ENCODE measurements at places on chromosomes 16 and 17.

DNA sequence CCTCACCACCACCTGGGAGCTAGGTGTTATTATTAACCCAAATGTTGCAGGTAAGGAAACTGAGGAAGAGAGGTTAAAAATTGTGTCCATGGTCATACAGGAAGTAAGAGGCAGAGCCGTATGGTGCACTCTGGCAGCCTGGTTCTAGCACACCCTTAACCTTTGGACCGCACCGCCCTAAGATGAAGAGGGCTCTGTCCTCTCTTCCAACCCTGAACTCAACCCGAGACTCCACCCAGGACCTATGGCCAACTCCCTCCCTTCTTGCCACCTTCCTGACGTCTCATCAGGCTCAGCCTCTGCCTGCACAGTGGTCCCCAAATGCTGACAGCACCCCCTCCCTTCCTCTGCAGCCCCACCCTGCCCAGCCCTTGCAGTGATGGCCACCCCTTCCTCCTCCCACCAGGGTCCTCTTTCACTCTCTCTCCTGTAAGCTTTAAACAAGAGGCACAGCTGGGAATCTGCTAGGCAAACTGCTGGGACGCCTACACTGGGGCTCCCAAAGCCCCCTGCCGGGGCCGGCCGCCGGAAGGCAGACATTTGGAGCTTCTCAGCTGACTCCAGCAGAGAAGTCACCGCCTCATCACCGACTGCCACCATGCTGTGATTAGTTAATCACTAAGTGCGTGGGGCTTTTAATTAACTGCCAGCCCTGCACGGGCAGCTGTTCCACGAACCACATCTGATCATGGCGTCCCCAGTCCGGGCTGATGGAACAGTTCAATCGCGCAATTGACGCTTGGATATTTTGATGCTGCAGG lies 16.7 kb upstream of the C16orf78 start:
- DNase-seq, result no peak

- DNase-seq, result no peak
These were observed 189.9 kb downstream of the NTN1 start for GRCh38 chr17:9211133-9211765.

GRCh38 chr16:89958068-89958467 lies 9.5 kb downstream of the DEF8 start:
- no peak for DNase-seq

DNA sequence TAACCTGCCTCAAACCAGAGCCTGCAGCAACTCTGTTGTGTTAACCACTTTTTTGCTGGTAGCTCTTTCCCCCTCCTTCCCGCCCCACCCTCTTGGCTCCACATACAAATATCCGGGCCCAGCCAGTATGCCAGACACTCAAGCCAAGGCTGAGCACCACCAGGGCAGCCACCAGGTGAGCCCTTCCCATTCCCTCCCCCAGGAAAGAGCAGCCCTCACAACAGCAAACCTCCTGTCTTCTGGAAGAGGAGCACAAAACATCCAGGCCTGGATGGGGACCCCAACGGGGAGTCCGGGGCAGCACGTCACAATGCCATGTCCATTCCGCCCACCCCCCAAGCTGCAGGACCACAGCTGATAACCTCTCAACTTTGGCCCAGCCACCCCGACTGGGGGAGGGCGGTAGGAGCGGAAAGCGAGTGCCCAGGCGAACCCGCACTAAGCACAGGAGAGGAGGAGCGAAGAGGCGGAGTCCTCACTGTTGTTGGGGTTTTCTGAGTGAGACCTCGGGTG lies 757 bp downstream of the ORMDL3 start:
- peak; percentile 32 for DNase-seq

DNA sequence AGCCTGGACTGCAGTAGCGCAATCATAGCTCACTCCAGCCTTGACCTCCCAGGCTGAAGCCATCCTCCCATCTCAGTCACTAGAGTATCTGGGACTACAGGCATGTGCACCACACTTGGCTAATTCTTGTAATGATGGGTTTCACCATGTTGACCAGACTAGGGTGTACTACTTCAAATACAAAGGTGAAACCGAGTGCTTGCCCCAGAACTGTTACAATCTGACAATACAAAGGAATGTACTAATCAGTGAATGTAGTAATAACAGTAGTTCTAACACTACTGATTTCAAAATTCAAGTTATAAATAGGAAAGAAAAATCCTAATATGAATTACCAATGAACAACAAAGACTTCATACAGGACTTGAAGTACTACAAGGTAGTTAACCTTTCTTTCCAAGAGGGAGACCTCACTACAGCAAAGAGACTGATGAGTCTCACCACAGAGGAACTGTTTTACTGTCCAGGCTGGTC lies 24.4 kb downstream of the CRK start:
- DNase-seq, result no peak

- no peak for DNase-seq
These were observed 50.6 kb downstream of the HS3ST3B1 start for GRCh38 chr17:14351493-14351892.

- DNase-seq, result no peak
These were observed 1452.7 kb upstream of the CDH8 start for GRCh38 chr16:63488955-63489354.

DNA sequence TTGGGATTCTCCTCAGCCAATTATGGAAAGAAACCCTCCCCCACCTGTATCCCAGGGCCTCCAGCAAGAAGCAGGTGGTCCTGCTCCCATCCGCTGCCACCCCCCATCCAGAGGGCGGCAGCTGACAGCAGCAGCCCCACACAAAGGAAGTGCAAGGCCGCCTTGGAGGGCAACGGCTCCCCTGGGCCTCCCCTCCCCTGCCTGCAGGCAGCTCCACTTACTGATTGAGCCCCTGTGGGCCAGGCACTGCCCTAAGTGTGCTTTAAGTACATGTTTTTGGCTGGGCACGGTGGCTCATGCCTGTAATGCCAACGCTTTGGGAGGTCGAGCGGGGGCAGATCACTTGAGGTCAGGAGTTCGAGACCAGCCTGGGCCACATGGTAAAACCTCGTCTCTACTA lies 257.6 kb downstream of the PARN start:
- DNase-seq, result no peak

DNA sequence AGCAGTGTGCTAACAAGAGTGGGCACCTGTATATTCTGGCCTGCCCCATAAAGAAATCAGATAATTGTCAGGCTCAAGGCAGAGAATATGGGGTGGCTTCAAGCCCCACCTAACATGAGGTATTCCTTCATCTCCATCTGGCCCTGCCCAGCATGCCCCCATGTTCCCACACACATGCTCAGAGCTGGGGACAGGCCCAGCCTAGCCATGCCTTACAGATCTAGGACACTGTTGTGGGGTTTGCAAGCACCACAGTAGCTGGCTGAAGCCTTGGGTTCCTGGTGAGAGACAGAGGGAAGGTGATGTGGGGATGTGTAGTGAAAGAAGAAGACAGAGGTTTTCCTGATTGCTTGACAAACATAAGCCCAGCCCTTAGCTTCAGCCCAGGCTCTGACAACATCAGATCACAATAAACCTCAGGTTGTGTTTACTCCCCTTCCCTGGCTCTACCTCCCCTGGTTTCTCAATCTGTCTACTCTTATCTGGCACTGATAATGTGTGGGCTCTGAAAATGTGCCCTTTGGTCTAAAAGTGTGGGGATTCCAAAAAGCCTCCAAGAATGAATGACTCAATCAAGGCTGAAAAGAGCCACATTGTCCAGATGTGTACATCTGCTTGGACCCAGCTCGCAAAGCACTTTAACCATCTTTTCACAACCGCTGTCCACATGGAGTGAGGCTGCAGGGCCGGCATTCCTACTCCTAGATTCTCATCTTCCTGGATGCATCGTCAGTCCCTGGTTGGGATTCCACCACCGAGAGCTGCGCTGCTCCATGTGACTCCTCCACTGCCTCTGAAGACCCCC lies 34.4 kb downstream of the CDRT4 start:
- no peak for DNase-seq

DNA sequence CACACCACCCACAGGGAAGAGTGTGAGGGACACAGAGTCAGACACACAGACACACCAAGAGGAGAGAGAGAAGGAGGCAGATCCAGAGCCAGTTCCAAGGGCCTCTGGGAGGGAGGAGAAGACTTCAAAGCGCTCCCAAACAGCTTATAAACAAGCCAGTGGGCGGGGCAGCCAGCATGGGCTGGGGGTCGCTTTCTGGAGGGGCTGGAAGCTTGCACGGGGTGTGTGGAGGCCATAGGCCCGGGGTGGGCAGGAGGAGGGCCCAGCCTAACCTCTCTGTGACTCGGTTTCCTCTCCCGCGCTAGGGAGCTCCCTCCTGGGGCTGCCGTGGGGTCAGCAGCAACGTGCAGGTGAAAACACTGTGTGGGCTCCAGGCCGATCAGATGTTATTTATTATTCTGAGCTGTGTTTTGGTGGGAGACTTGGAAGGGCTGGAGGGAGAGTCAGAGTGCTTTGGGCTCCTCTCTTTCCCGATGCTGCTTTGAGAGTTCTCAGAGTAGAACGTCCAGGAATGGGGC lies 2.5 kb upstream of the WFIKKN2 start:
- DNase-seq, result no peak

DNA sequence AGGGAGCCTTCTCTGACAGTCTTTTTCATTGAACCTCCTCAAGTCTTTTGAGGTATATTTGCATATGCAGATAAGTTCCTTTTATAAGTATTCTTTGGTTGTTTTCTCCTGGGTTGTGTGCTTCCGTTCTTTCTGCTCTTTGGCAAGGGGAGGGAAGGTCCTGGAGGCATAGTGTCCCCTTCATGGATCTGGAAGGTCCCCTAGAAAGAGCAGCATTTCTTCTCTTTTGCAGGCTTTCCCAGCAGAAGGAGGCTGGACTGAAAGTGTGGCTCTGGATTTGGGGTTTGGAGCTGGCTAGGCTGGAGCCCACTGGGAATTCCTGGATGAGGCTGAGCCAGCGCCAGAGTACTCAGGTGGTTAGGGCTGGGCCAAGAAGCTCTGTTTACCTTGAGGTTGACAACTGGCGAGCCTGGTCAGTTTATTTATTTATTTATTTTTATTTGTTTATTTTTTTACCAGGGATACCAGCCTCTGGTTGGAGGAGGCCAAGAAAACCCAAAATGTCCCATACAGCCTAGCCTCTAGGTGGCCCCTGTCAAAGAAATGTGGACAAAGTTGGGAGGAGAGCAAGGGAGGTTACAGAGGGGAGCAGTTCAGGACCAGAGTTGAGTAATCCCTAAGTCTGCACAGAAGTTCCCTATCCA lies 5.4 kb upstream of the TOP2A start:
- no peak for DNase-seq

GRCh38 chr17:38881600-38882191 lies 11.8 kb downstream of the LASP1 start:
- no peak for DNase-seq

- DNase-seq, result no peak
These were observed 963 bp upstream of the APRT start for GRCh38 chr16:88812513-88813268.

GRCh38 chr17:52106072-52106471 lies 52.4 kb downstream of the CA10 start:
- DNase-seq, result no peak

GRCh38 chr16:81707411-81708265 lies 71.5 kb upstream of the PLCG2 start:
- DNase-seq, result no peak

- no peak for DNase-seq
These were observed 20.5 kb upstream of the CACNA1H start for GRCh38 chr16:1132431-1132830.

DNA sequence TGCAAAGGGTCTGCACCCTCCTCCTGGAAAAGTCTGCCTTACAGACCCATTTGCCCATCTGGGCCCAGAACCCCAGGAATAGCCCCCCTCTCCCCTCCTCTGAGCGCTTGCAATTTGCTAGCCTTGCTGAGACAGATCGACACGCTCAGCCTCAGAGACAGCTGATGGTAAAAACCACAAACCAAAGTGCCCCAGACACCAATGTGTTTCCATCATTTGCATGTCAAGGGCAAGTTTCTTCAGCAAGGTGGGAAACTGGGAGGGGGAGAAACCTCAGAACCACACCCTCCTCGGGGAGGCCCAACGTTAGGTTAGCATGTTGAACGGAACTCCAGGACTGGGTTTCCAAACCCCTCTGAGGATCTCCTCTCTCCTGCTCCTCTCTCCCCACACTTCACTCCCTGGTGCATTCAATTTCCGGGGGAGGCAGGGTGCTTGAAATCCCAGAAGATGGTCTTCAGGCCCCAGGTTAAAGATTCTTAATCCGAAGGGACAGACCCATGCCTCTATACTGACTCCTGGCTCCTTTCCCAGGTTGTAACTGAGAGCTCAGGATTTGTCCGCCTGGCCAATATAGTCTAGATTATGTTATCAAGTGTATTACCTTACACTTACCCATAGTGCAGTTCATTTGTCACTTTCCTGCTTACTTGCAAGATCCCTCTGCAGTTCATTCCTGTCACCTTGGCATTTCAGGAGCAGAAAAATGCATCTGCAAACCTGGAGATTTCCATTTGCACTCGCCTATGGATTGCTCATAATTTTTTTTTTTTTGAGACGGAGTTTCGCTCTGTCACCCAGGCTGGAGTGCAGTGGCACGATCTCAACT lies 1.3 kb upstream of the CUEDC1 start:
- DNase-seq, result no peak

DNA sequence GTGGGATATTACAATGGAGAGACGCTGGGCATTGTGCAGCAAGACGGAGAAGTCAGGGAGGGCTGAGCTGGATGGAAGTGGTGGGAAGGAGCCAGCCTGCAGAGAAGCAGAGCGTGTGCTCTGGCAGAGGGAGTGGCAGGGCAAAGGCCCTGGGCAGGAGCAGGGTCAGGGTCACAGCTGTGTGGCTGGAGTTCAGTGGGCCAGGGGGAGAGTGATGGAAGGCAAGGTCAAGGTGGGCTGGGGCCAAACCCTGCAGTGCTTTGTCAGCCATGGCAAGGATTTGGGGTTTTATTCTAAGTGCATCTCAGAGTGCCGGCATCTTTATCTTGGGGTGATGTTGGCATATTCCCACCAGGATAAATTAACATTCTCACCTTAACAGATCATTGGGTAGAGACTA lies 31.9 kb upstream of the C16orf78 start:
- DNase-seq, result no peak

DNA sequence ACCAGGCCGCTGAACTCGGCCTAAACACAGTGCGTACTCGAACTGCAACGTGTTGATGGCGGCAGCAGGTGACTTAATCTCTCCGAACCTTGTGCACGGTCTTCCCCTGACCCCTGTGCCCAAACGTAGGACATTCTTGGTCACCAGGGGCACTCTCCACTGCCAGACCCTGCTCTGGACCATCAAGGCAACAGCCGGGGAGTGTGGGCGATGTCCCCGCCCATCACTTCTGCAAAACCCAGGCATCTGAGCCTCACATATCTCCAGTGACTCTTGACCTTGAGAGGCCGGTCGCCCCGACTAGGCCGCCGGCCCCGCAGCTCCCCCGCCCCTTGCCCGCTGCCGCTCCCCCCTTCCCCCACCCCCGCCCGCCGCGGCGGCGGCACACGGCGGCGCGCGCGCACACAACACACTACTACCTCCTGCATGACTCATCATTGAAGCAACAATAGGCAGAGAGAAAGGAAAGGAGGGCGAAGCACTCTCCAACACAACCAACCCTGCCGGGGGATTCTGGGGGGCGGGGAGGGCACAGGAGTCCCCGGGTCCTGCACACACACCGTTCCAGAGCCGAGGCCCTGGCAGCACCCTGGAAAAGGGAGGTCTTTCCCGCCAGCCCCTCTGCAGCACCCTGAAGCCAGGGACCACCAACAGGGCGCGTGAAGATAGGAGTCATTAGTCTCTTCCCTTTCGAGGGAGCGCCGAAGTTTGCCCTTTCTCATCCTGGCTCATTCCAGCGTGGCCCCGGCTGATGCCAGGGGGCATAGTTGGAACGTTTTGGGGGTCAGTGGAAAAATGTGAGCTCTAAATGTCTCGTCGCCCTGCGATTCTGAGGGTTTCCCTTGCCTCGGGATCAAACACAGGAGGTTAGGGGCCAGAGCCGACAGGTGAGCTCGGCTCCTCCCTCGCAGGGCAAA lies 1.9 kb downstream of the MNT start:
- DNase-seq, result no peak

GRCh38 chr17:16969931-16970906 lies 1.7 kb downstream of the TNFRSF13B start:
- DNase-seq, result no peak
